Esophagus mucosa (tissue), 1 donor: ENCODE measurements at places on chromosomes 12 and 14. TPM values are rescaled to one million over a fixed set of nuclear protein-coding genes. Genes with fewer than 3 reads are reported as not detected.

RASSF9 gene
- total RNA-seq = 4.6 TPM

HELB gene
- 2.1 TPM for total RNA-seq

DTX3 gene
- 4.1 TPM for total RNA-seq

WASHC4 gene
- 19.6 TPM for total RNA-seq

C12orf56 gene
- total RNA-seq = 3.3 TPM

LYSET gene
- total RNA-seq = 13.9 TPM

BHLHE41 gene
- total RNA-seq = 5.8 TPM

DIO2 gene
- total RNA-seq = 58.4 TPM
